ENCODE measurements at places on chromosomes 13 and 19.

DNA sequence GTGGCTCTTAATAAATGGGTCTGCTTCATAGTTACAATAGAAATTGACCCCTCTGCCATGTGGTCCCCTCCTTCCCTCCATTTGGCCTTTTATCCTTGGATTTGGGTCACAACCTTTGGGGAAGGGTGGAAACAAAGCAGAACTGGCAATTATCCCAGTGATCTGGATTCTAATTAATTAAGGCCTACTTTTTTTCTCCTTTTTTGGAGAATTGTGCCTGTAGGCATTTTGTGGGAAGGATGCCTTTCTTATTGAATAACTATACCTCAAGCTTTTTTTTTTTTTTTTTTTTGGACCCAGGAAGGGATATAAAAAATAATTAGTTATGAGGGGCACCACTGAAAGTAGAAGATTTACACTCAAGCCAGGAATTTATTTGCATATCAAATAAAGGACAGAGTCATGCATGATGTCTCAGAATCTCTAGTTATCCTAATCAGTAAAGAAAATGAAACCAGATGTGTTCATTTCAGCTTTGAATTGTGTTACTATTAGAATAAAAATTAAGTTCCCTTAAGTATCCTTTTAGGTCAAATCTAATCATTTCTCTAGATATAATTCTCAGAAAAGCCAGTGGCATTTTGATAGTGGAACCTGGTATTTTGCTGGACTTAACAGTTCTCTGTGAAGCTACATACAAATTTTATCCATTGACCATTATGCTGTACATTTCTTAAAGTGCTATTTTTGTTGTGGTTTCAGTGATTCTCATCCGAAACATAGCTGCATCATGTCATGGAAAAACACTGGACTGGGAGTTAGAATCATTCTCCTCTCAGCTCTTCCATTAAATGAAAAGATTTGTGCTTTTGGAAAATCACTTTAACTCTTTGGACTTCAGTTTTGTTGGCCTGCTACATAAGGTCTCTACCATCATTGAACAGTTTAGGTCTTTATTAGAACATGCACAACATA lies 129.3 kb downstream of the KCNRG start:
- DNase-seq = no peak

- DNase-seq = no peak
These were observed 840.9 kb downstream of the PCDH17 start for GRCh38 chr13:58472483-58472882.

- no peak for DNase-seq
These were observed 281.3 kb downstream of the KLF5 start for GRCh38 chr13:73340069-73340468.

DNA sequence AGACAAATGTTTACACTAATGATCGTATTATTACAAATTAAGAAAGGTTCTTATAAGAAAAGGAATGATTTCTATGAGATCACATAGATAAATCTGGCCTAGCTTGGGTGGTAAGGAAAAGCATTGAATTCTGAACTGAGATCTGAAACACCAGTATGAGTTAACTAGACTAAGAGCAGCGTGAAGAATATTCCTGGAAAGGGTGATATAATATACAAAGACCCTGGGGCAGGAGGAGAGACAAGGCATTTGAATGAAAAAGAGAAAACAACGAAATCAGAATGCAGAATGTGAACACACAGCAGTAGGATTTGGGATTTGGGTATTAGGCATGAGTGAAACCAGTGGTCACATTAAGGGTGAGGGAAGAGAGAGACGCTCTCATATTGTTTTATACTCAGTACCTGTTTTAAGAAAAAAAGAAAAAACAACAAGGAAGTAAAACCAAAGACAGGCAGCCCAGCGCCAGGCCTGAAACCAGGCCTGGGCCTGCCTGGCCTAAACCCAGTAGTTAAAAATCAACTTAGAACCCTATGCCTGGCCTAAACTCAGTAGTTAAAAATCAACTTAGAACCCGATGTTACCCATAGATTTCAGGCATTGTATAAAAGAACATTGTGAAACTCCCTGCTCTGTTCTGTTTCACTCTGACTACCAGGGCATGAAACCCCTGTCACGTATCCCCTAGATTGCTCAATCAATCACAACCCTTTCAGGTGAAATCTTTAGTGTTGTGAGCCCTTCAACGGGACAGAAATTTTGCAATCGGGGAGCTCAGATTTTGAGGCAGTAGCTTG lies 287.1 kb downstream of the ITGBL1 start:
- DNase-seq = no peak

DNA sequence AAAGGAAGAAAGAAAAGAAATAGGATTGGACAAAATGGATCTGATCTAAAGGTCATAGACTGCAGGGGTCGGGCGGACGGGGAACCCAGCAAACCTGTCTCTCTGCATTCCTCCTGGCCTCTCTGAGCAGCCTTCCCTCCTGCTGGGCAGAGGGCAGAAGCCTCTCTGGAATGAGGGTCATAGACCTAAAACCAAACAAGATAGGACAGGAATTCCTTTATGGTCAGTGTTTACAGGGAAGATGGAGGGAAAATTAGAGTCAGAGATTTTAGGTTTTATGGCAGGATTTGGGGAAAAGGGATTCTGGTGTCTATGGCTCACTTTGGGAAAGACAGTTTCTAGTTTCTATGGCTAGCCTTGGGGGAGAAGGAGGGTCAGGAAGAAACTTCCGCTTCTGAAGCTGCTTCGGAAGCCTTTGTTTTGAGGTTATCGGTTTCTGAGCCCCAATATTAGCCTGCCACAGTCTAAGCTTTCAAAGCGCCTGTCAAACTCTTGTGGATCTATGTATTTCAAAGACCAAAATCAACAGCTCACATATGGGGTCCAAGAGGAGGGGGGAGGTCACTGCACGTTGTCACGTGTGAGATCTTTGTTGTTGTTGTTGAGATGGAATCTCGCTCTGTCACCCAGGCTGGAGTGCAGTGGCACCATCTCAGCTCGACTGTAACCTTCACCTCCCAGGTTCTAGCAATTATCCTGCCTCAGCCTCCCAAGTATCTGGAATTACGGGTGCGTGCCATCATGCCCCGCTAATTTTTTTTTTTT lies 18.9 kb upstream of the DPRX start:
- no peak for DNase-seq

DNA sequence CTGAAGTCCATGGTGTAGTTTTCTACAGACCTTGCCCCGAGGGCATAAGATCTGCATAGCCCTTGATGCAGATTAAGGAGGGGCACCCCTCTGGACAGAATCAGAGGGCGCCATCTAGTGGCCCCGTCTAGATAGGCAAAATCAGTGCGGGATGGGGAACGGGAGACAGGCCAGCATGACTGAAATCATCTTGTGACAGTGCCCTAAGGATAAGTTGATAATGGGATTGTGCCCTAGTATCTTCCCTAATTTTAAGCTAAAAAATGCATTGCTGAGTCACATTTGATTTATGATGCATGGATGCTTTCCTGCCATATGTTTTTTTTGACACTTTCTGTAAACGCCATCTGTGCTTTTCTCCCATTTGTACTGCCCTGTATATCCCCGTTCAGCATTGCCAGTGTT lies 19.0 kb upstream of the GPI start:
- peak; percentile 66 for DNase-seq

DNA sequence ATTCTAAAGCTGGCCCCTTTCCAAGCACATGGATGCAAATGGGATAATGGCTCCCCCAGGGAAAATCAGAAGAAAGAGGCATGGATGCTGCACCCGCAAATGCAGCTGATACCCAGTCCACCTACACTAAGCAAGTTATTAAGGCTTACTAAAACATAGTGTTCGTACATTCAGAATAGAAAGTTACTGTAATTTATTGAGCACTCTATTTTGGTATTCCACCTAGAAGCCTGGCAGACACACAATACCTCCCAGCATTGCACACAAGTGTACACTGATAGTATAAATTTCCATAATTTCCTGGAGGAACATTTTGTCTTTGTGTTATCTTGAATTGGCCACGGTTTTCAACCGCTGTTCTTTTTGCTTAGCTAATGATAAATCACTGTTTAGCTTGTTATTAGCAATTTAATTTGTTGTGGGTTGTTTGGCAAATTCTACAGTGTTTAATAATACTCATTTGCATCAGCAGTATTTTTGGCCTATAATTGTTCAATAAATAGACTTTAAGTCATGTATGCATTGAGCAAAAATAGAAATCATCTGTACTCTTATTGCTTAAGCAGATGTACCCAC lies 94.5 kb upstream of the MRI1 start:
- no peak for DNase-seq

- DNase-seq = no peak
These were observed 1033.6 kb downstream of the SLITRK5 start for GRCh38 chr13:88704600-88705275.

DNA sequence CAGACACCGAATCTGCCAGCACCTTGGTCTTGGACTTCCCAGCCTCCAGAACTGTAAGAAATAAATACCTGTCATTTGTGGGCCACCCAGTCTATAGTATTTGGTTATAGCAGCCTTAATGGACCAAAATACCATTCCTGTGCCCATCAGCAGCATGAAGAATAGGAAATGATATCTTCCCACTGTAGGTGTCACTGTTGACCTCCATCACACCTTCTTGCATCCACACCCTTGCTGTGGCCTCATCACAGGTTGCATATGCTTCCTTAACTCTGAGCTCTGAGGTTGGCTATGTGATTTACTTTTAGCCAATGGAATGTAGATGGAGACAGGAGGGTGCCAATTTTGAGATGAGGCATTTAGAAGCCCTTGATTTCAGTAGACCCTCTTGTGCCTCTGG lies 242.0 kb upstream of the TSHZ3 start:
- no peak for DNase-seq

All from MG63 (cell line).